Substantia nigra (tissue), 51 donors: ENCODE measurements at places on chromosomes 4 and X.

GRCh38 chr4:63315651-63316050, 1093.6 kb downstream of the TECRL start:
- DNase-seq = no peak

DNA sequence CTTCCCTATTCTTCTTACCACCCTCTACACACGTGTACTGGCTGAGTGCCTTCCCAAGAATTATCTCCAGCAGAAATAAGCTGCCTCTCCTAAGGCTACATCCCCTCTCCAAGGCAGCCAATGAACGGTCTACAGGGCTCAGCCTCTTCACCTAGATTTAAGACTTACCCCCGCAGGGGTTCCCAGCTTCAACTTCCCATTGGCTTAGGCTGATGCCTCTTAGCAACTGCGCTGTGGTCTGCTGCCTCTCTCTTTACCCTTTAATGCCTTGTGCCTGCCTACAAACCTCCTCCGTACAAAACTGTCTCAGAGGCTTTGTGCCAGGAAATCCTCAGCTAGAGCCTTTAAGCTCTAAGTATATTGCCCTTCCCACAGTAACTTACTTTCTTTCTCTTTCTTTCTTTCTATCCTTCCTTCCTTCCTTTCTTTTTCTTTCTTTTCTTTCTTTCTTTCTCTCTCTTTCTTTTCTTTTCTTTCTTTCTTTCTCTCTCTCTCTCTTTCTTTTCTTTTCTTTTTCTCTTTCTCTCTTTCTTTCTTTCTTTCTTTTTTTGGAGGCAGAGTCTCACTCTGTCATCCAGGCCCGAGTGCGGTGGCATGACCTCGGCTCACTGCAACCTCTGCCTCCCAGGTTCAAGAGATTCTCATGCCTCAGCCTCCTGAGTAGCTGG, 15.1 kb upstream of the PIGA start:
- DNase-seq = no peak

DNA sequence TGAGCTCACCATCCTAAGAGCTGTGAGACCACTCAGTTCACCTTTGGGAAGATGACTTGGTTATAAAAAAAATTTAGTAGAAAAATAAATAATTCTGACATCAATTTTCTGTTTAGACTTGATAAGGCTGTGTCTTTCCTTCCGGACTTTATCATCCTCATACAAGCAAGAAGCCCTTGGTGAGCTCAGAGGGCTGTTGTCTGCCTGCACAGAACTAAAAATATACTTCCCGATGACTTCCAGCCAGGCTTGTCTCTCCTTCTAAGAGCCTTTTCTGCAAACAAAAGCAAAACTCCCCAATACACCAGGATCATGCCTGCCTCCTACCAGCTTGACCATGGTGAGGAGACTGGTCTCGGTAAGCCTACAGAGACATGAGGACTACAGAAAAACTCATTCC, 58.3 kb upstream of the PHOX2B start:
- DNase-seq = no peak

GRCh38 chrX:37383313-37383712, 34.1 kb downstream of the PRRG1 start:
- no peak for DNase-seq

DNA sequence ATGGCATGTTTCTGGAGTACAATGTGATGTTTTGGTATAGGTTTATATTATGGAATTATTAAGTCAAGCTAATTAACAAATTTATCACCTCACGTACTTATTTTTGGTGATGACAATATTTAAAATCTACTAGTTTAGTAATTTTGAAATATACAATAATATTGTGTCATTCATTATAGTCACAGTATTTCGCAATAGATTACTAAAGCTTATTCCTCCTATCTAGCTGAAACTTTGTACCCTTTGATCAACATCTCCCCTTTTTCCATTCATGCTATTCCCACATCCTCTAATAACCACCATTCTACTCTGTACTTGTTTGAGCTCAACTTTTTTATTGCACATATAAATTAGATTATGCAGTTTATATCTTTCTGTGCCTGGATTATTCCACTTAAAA, 164.8 kb upstream of the SPANXN4 start:
- DNase-seq = no peak

DNA sequence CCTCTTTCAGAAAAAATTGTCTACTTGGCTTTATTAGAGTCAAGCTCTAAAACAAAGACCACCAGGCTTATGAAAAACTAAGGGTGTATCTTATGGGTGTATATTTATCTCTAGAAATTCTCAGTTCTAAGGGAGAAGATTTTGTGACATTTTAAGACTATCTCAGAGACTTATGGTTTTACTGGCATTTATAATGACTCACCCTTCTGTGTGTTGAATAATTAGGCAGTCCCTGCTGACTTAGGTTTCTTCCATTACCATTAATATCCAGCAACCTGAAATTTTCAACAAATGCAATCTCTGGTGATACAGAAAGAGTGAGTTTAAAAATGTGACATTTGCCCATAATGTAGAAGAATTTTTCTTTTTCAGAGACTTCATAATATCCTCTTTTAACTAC, 1015.0 kb upstream of the AGA start:
- no peak for DNase-seq

DNA sequence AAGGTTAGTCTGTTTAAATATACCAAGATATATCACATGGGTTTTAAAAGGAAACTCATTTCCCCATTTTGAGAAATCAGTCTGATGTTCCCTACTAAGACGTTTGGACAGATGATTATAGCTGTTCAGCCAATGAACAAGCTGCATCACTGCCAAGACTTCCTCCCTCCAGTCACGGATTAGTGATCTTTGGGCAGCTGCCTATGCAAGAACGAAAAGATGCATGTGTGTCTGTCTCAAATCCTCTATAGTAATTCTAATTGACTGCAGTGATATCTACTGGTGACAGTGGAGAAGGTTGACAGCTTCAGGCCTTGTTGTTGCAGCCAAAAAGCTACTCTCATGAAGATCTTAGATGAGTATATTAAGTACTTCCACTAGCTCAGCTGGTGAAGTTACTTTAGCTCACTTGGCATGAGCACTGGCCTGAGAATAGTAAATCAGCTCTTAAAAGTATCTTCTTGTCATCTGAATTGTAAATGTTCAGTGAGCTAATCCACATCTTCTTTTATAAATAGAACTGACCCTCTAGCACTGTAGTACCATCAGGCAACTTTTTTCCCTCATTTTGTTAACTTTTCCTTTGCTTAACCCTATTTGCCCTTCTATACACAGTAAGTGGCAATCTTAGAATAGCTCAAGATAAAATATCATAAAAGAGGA, 134.5 kb upstream of the PCDH10 start:
- DNase-seq = no peak

- DNase-seq = no peak
Observed at GRCh38 chr4:113145519-113146291, 96.3 kb downstream of the ANK2 start.

DNA sequence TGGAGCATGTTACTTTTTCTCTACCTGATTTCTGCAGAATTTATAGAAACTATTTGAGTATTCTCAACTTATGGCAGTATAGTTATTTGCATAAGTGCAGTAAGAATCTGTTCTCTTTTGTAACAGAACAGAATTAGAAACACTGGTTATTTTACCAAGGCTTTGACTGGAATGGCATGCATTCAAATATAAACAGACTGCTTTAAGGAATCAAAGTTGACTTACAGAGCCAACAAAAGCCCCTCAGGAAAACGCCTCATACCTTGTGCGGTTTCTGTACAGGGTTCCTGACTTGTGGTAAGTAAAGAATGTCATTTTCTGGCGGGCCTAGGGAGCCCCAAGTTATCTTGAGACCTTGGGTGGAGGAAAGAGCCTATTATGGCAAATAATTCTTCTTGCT, 97.1 kb downstream of the GPR143 start:
- no peak for DNase-seq

- peak; percentile 77 for DNase-seq
Observed at GRCh38 chr4:164383358-164384220, 370.3 kb upstream of the SMIM31 start.

GRCh38 chrX:136650811-136651210, 2.9 kb downstream of the CD40LG start:
- DNase-seq = no peak

- DNase-seq = no peak
Observed at GRCh38 chrX:47148946-47149345, 3.9 kb downstream of the RBM10 start.

- no peak for DNase-seq
Observed at GRCh38 chr4:133839326-133839725, 362.3 kb downstream of the PABPC4L start.

DNA sequence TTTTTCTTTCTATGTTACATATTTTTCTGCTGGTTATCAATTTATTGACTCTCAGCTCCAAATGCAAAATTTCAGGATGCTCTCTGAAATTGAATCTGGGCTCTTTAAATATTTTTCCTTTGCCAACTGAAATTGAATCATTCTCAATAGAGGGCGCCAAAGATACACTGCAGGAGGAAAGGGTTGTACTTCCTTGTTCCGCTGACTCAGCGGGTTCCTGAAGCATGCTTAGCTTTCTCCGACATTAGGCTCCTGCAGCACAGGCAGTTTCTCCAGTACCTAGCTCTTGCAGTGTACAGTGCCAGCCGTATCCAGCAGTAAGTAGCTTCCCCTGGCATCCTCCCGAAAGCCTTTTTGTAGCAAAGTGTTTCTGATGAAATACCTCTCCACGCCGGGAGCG, 28.8 kb upstream of the CFAP47 start:
- peak; percentile 2 for DNase-seq

- DNase-seq = no peak
Observed at GRCh38 chr4:178937130-178937529, 1494.9 kb upstream of the AGA start.

GRCh38 chr4:149799546-149799945, 16.1 kb downstream of the IQCM start:
- no peak for DNase-seq

DNA sequence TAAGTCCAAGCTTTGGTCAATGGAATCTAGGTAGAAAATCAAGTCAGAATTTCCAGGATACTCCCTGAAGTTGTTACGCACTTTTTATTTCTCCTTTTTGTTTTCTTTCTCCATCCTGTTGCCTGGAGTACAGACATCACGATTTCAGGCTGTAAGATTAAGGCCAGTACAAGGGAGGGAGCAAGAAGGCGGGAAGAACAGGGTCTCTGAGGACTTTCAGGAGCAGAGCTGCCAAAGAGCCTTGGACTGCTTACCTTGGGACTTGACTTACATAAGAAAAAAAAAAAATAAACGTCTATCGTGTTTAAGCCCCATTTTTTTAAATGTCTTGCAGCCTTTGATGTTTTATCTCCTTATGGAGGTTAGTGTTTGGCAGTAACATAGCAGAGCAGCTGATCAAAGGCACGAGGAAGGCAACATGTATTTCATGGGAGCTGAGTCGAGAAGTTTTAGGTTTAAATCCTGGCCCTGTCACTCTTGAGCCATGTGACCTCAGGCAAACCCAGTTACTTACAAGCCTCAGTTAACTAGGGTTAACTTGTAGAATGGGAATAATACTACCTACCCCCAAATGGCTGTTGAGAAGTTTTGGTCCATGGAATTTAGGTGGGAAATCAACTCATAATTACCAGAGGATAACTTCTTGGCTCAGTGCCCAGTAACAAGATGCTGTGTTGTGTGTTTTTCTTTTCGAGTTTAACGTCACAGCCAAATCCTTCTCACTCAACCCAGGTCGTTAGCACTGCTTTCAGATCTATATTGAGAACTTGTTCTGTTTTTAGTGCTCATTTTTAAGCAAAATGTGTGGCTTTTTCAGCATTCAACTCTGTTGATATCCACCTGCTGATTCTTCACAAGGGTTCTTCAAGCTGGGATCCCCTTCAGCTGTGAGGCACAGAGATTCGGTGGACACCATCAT, 106.8 kb downstream of the CLNK start:
- DNase-seq = no peak
